ENCODE measurements at places on chromosomes 2 and 18. TPM values are rescaled to one million over a fixed set of nuclear protein-coding genes. Genes with fewer than 3 reads are reported as not detected.

Gene NCKAP5
- 0.37 TPM for total RNA-seq

Gene SERPINB11
- not detected for total RNA-seq

Gene KCNJ3
- not detected for total RNA-seq

Gene VIL1
- under 0.01 TPM for total RNA-seq

Gene EML4
- total RNA-seq: 29.8 TPM

Gene OSR1
- total RNA-seq: 32.8 TPM

Gene CAVIN2
- total RNA-seq: 20.6 TPM

Gene CFAP65
- 0.20 TPM for total RNA-seq

Gene MOGAT1
- not detected for total RNA-seq

Gene CYRIA
- 2.5 TPM for total RNA-seq

Gene DSG1
- not detected for total RNA-seq

Gene COL3A1
- total RNA-seq: 1,584 TPM

Gene STPG4
- 0.20 TPM for total RNA-seq

Gene WDR7
- 28.0 TPM for total RNA-seq

Gene B4GALT6
- total RNA-seq: 3.7 TPM

Gene SLC11A1
- under 0.01 TPM for total RNA-seq

Gene STARD6
- not detected for total RNA-seq

Gene SIX3
- total RNA-seq: 0.39 TPM

Gene TM4SF20
- under 0.01 TPM for total RNA-seq

Gene RNF103
- 11.9 TPM for total RNA-seq

Gene TEX44
- total RNA-seq: not detected

Gene MAP3K20
- total RNA-seq: 76.2 TPM
